GM18507 (cell line): ENCODE measurements at places on chromosomes 5 and 9.

- no peak for DNase-seq
Observed at GRCh38 chr5:175606409-175606808, 51.5 kb upstream of the HRH2 start.

DNA sequence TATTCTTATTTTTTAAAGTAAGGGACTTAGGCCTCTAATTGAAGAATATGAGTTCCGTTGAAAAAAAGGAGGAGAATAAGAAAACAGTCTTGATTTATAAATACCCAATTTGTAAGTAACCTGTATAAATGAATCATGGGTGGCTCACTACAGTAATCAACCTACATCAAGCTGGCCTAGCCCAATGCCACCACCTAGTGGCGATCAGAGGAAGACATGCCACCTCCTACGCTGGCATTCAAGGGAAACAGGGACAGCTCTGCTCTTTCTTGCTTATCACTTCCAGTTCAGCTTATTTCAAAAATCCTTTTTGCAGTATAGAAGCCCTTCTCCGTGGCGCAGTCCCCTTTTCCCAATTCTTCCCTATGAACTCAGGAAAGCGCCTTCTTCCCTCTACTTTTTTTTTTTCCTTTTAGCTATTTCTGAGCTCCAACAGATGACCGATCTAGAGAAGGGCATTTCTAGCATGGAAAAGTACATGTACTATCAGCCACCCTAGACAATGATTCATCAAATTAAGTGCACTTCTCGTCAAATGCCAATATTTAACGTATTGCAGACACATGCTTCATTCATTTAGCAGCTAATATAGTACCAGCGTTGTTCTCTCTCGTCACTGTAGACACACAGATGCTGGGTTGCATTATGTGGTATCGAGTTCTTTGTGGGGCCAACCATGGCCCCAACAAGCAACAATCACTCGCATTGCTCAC is 28.3 kb downstream of the PTPN3 start:
- DNase-seq: peak; percentile 49

GRCh38 chr9:4986296-4986695 is 1.2 kb downstream of the JAK2 start:
- DNase-seq: no peak

DNA sequence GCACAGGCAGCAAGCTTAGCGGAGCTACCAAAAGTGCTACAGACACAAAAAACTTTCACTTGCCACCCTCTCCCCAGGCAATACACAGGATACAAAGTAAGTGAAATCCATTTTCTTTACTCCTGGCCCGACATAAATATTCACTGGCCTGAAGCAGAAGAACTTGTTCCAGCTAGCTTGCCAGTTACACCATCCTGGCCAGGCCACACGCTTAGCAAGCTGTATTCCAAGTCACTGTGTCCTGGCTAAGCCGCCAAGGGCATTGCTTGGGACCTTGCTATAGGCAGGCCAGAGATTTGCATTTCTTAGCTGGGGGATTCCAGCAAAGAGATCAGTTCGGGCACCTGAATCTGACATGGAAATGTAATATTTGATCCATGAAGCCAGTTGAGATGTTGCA is 71.0 kb upstream of the SLC1A3 start:
- no peak for DNase-seq

- no peak for DNase-seq
Observed at GRCh38 chr9:87469793-87470465, 27.7 kb upstream of the DAPK1 start.

- no peak for DNase-seq
Observed at GRCh38 chr9:119094086-119094485, 275.1 kb downstream of the BRINP1 start.

DNA sequence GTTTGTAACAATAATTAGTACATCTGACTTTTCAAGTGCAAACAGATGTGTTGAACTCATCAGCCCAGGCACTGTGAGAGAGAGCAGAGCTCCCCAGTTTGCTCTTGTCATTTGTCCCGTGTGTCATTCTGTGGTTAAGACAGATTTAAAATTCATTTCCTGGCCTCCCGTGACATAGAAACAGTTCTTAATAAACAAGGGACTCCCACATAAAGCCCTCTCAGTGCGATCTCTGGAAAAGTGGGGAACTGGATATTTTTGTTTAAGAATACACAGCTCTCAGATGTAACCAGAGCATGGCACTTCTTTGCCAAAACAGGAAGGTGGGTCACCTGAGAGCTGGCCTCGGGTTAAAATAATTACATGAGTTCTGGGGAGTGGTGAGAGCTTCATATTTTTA is 58.6 kb downstream of the PRKACG start:
- no peak for DNase-seq

DNA sequence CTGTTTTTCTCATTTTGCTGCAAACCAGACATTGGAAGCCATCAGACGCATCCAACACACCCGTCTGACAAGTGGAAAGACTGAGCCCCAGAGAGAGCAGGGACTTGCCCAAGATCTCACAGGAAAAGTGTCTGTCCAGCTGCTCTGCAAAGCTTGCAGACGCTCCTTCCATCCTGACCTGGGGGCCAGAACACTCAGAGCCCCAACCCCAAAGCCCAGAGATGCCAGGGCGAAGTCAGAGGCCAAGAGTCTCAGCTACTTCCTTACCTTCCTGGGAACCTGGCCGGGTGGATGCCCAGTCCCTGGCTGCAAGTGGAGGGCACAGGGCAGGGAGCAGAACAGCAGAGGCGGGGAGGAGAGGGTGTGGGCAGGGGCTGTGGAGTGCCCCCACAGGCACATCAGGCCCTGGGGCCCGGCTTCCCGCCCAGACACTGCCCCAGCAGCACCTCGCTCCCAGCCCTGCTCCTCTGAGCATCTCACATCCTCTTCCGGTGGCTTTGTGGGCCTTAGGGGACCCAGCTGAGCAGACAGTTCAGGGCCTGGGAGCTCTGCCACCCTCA is 9.7 kb upstream of the RALGDS start:
- no peak for DNase-seq

- DNase-seq: no peak
Observed at GRCh38 chr5:143775258-143775657, 36.7 kb upstream of the HMHB1 start.

- no peak for DNase-seq
Observed at GRCh38 chr9:105413525-105413924, 34.3 kb upstream of the FSD1L start.

DNA sequence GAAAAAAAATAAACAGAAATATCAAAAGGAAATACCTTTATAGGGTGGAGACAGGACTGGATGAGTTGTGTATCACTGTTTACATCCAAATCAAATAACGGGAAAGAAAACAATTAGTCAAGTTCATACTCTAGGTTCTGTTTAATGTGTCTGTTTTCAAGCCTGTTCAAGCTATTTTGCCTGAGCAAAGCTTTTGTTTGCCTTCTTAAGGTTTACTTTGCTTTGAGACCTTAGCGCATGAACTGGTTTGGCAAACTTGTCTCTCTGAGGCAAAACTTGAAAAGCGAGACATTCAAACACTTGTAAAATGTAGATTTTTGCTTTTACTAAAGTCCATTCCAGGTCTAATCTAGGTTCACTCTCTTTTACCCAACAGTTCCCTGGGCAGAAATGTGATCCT is 174.1 kb upstream of the RFX3 start:
- no peak for DNase-seq

GRCh38 chr5:53971131-53971530 is 339.2 kb downstream of the ARL15 start:
- no peak for DNase-seq

DNA sequence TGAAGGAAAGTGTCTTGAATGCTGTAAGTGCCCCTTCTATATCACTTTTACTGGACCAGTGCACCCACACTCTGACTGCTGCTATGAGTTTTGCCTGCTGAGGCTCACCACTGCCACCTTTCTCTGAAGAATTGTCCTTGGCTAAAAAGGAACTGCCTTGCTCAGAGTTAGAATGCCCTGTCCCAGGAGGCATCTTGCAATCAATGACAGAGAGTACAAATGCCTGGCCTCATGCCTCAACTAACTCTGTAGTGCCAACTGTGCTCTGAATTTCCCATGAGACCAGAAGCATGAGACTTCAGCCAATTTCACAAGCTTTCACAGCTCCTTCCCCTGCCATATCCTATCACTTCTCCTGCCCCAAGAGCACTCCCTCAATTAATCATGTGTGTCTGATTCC is 569.7 kb downstream of the ZNF608 start:
- no peak for DNase-seq

DNA sequence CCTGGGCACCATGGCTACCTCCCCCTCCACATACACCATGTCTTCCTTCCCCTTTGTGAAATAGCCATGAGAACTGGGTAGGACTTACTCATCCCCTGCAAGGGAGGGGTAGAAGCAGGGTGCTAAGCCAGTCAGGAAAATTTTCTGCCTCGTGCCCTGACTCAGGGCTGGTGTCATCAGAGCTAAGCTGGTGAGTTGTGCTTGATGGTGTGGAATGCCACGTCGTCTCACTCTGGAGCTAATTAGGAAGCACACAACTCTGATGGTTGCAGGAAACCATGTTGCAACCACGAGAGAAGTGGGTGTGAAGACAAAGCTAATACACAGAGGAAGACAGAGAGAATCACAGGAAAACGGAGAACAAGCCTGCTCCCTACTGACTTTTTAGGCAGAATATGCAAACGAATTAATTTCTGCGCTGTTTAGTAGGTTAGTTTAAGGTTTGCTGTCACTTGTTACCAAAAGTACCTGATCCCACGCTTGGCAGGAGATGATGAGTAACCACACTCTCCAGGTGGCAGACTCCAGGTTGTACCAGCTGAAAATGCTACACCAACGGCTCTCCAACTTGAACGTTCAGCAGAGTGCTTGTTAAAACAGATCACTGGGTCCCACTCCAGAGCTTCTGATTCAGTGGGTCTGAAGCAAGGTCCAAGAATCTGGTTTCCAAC is 54.5 kb downstream of the STK10 start:
- DNase-seq: no peak

DNA sequence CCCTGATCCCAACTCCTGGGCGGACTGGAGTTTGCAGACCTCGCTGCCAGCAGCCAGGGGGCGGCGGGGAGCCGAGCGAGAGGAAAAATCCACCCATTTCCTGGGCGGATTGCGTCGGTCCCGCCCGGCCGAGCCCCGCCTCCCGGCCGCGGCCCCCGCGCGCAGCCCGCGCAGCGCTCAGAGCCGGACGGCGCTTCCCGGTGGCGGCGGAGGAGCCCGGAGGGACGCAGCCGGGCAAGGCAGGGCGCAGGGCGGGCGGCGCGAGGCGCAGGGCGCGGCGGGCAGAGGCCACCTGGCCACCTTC is at the start of gene OLFM1:
Gene OLFM1, plus strand, starts transcription at position 180 of the 304 bp plus-strand sequence. CDS start 322 bp downstream, outside the sequence.
- DNase-seq: no peak

- DNase-seq: no peak
Observed at GRCh38 chr5:173814053-173814452, 74.1 kb upstream of the CPEB4 start.

DNA sequence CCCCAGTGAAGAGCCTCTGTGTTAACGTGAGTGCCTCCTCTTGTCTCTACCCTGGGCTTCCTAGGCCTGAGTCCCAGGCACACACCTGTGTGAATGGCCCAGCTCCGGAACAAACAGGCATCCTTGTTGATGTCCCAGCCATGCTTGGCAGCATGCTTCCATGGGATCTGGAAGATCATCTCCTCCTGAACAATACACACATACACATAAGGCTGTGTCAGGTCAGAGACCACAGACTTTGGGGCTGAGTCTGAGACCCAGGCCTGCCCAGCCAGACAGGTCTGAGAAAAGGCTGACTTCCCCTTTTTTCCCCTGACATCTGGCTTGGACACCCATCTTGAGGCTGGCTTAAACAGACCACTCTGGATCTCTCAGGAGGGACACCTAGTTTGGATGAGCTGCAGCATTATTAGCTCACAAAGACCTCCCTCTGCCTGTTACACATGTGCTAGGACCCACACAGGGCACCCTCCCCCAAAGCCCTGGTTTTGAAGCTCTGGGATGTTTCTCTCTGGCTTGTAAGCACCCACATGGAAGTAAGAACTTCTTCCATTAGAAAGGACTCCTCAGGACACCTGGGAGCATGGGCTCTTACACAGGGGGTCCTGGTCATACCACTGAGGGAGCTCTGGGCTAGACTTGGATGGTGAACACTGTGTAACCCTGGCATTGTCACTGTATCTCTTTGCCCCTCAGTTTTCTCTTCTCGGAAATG is 2.6 kb downstream of the IRF1 start:
- DNase-seq: no peak

DNA sequence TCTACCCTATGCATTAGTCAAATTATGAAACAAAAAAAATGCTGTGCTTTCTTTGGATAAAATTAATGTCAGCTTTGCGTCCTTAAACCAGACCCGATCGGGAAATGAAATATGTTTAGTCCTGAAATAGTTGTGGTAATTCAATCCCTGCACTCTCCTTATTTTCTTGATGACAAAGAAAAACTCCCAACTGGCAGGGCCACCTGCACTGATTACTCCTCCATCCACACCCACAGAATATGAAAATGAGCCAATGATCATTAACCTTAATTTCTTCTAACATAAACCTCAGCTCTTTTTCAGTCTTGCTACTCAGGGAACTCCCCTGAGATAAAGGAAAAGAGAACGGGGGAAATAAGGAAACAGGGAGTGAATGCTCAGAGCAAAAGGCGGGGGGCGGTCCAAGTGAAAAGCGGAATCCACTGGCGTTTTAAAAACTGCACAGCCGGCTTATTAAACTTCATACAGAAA is 245.3 kb downstream of the BNC2 start:
- no peak for DNase-seq

DNA sequence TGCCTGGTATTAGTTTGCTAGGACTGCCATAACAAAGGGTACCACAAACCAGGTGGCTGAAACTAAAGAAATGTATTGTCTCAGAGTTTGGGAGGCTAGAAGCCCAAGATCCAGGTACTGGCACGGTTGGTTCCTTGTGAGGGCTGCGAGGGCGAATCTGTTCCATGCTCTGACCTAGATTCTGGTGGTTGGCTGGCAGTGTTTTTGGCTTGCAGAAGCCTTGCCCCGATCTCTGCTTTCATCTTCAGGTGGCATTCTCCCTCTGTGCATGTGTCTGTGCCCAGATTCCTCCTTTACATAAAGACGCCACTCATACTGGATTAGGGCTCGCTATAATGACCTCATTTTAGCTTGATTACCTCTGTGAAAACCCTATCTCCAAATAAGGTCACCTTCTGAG is 36.7 kb downstream of the RAI14 start:
- DNase-seq: no peak

DNA sequence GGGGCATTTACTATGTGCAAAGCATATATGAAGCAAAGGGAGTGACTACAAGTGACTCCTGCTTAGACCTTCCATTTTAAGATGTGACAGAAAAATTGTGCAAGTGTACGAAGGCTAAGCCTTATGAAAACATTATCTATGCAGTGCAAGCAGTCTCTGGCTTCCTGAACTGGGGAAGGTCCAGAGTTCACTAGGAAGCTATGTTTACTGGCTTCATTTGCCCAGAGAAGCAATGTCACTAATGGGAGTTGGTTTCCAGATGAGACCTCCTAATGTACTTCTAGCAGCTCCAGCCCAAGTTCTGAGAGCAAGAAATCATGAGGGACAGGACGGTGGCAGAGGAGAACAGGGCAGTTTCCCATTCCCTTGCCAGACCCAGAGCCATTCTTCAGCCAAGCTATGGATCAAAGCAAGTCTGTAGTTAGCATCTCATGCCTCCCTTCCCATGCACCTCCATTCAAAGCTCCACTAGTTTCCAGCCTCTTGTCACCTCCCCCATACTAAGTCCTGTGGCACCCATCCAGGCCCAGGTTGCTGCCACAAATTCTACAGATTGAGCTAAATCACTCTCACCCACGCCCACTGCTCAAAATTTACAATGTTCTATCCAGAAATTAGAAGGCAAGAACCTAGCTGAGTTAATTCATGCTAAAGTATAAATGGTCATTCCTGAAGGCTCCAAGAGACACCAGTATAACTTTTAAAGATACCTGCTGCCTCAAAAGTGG is 21.8 kb downstream of the MCTP1 start:
- DNase-seq: no peak
